ENCODE measurements at places on chromosomes 11 and 22. TPM values are rescaled to one million over a fixed set of nuclear protein-coding genes. Genes with fewer than 3 reads are reported as not detected.

GP1BB gene
- 1.3 TPM for total RNA-seq

GRIA4 gene
- 71.1 TPM for total RNA-seq

WNT11 gene
- total RNA-seq = 3.0 TPM

DNA sequence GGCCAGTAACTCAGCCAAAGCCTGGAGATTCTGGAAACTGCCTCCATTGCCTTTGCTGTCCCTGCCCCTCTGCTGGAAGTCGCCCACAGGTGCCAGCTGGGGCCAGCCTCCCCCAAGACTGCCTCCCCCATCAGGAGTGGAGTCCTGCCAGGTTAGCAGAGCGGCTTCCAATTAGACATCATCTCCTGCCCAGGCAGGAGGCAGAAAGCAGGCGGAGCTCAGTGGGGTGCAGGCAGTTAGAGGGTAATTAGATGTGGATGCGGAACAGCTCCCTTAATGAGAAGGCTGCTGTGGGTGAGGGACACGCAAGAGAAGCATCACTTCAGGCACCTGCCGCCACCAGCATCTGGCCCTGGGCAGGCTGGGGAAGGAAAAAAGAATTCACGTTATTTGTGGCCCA, 90.9 kb upstream of the TP53I11 start:
- no peak for DNase-seq

DNA sequence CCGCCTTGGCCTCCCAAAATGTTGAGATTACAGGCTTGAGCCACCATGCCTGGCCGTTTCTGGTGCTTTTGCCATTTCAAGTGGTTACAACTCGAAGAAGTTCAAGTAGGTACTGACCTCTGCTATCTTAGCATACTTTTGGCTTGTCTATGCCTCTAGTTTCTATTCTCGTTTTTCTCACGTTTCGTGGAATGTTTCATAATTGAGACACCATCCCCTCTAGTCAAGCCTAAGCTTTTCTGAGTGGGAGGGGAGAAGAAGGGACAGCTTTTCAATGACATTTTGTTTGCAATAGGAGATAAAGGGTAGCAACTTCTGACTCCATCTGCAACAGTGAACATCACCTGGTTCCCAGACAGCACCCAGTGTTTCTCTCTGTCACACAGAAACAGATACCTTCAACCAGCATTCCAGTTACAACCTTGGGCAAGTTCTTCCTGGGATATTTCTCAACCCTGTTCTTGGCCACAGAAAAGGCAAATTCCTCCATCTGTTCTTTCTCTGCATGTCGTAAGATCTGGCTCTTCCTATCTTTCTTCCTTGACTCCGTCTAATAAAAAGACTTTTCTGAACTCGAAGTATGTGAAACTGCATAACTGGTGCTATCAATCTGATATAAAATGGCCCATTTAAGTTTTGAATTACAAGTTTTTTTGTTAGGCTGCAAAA, 25.5 kb downstream of the DDI1 start:
- no peak for DNase-seq

DNA sequence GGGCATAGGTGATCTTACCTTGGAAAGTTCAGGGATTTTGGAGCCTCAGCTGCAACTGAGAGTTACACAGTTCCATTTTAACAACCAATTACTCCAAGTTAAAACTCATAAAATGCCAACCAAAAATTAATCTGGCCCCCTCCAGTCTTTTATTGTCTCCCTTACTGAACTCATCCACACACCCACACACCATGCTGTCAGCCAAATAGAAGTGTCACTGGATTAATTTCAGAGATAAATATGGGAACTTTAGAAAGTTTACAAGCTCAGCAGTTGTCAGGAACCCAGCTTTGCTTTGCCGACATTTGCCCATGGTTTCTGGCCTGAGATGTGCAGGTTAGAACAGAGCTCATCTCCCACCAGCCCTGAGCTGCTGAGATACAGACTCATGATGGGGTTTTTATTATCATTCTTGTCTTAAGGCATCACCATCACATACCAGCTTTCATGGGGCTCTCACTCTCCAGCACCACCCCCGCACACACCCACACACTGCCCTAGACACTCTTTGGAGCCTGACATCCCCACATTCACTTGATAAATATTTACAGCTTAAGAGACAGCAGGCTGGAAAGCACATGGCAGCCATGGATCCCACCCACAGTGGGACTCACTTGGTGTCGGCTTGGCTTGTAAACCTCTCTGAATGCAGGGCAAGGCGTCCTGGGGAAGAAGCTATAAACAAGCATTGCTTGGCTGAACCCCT, 23.7 kb upstream of the CTR9 start:
- no peak for DNase-seq

- no peak for DNase-seq
These were observed 60.0 kb downstream of the FAM181B start for GRCh38 chr11:82673631-82674030.

DNA sequence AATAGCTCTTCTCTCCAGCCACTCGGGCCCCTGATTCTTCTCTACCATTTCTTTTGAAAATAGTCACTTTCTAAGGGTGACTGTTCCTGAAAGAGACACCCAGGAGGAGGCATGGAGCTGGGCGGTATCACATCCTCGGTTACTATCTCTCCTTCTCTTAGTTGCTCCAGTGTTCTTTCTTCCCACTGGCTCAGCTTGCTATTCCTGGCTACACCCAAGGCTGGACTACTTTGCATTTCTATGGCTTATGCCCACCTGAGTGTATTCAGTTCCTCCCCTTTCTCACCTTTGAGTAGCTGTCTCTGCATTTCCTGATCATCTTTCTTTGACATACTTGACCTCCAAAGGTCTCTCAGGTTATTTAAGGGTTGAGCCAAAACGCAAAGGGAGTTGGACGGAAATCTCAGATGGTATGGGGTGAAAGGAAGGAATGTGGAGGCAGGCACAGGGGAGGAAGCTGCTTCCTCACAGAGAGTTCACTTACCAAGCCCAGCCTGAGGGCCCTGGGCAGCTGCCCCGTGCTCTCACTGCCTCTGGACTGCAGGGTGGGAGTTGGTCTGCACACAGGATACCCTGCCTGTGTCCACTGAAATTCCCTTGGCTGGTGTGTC, 155.7 kb downstream of the SNX19 start:
- peak; percentile 47 for DNase-seq

DNA sequence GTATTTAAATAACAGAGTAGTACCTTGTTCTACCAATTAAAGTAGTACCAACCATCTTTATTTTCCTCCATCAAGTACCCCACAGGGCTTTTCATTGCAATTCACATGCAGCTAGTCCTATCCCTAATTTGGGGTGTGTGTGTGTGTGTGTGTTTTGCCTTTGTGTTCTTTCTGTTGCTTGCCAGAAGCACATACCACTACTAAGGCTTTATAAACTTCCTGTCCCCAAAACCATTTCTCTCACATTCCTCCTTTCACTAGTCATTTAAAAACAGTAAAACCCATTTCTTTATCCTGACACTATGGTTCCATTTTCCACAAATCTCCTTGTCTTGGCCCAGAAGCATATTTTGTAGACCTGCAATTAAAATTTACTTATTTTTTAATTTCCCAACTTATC, 54.6 kb downstream of the SLC36A4 start:
- no peak for DNase-seq

DNA sequence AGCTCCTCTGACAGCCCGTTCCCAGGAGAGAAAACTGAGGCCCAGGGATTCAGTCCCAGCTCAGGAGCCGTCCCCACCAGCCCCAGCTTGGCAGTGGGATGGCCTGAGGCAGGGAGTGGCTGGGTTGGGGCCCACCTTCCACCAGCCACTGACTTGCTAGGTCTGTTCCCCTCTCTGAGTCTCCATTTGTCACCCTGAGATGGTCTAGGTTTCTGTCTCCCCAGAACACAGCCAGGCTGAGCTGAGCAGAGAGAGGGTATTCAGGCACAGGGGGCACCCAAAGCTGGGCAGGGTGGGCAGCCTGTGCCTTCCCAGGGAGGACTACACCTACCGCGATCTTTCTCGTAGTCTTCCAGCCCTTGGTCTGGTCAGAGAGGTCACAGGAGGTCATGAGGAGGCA, 95.7 kb downstream of the PDE2A start:
- no peak for DNase-seq

DNA sequence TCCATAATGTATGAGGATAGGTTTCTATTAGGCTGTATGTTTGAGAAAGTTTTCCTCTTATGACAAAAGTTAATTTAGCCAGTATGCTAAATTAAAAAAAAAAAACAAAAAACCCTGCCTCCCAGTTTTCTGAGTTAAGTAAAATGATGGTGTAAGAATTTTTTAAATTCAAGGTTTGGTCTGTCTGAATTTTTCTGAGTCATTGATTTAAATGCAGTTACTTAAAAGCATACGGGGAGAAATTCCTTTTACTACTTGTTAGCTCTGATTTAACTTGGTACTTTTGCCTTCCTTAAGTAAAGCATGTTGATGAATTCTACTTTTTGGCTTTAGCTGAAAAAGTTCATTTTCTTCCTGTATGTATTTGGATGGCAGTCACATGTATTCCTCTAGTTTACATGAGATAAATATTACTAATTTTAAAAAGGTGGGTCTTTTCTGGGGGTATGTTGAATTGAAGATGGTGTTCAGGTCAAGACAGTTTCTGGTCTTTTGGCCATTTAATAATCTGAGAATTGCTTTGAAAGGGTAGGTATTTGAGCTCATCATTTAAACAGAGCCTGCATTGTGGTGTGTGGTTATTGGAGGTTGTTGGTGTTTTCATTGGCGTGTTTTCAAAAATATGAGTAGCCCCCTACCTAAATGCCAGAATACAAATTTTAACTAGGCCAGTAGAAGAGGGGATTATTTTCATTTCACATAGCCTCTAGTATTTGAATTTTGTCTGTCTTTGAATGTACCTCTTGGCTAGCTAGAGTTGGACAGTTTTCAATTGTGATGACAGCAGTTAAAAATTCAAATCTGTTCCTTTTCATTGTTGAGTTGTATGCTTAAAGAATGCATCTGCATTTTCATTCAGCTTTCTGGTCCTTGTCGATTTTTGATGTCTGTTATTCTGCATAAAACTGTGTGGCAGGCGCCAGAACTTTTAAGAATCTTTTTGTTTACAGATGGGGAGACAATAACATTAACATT, 64.7 kb downstream of the MTMR3 start:
- no peak for DNase-seq

GRCh38 chr11:132453406-132453805, 1078.9 kb downstream of the OPCML start:
- no peak for DNase-seq

GRCh38 chr11:118618991-118619375, 11.6 kb downstream of the PHLDB1 start:
- no peak for DNase-seq

Data from GM23338 (cell line).